ENCODE measurements at places on chromosomes 7 and 10.

DNA sequence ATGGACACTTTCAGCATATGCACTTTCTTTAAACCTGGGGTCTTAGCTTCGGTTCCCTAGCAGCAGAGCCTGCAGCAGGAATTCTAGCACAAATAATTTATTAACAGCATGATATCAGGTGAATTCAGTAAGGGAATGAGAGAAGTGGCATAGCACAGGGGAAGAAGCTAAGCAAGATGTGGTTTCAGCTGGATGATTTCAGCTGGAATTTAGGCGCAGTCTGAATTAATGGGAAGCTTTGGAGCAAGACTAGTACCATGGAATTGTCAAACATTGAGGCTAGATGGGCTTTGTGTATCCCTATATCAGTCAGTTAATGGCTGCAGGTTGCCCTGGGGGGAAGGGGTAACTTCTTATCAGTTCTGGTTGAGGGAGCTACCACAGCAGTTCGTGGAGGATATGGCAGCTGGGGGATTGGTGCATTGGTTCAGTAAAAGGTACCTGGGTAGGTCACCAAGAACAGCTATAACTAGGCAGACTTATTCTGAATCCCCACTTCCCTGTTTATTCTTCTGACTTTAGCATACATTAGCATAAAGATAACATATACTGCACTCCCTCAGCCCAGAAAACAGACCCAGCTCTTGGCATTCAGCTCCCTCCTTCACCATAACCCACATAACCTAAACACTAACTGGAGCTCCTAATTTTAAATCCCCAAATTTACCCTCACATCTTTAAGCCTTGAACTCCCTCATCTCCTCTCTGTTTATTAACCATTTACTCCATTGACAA lies 46.8 kb upstream of the NAMPT start:
- no peak for DNase-seq

DNA sequence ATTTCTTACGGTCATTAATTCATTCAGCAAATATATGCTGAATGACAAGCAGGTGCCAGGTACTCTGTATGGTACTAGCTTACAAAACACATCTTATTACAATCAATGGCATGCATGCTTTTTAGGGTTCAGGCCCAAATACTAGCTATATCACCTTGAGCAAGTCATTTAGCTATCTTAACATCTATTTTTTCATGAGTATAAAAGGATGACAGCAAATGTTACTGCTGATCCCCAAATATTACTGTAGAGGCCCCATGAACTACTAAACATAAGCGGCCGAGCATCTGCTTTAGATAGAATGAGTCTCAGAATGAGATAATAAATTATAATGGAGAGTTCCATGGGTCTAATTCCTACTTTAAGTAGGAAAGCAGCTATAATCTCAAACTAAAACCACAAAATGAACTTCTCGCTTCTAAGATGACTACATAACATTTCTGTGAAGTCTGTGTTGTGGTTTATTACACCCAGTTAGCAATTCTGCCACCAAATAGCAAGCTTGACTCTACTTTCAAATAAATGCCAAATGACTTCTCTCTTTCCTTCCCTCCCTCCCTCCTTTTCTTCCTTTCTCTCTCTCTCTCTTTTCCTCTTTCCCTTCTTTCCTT lies 113.7 kb upstream of the LRRN3 start:
- no peak for DNase-seq

- no peak for DNase-seq
Measured at GRCh38 chr10:81696609-81697388, 178.2 kb upstream of the NRG3 start.

GRCh38 chr10:35711615-35712411 lies 69.7 kb upstream of the FZD8 start:
- no peak for DNase-seq

DNA sequence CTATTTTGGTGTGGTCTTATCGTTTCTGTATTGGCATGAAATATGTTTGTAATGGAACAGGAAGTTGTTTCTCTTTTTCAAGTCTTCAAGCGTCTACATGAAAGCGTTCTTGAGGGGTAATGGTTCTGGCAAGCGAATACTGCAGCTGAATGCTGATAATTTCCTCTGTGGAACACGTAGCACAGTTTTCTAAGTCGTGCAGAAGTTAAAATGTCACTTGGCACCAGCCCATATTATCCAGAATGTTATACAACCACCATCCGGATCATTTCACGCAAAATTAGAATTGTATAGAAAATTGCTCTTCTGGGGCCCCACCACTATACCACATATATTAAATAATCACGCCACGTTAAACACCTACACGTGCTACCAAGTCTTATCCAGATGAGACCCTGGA lies 354.3 kb downstream of the CALN1 start:
- DNase-seq, result no peak

DNA sequence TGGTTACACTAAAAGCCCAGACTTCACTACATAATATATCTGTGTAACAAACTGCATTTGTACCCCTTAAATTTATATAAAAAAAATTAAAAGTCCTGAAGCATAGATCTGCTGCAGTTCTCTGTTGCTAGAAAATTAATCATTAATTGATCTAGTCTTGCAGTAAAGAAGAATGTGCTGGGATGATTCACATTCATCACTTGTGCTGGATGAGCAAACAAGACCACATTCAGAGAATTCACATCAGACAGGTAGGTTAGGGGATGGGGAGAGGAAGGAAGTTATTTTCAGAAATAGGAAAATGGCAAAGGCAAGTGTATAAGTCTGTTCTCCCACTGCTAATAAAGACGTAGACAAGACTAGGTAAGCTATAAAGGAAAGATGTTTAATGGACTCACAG lies 1019.0 kb downstream of the KCNMA1 start:
- no peak for DNase-seq

DNA sequence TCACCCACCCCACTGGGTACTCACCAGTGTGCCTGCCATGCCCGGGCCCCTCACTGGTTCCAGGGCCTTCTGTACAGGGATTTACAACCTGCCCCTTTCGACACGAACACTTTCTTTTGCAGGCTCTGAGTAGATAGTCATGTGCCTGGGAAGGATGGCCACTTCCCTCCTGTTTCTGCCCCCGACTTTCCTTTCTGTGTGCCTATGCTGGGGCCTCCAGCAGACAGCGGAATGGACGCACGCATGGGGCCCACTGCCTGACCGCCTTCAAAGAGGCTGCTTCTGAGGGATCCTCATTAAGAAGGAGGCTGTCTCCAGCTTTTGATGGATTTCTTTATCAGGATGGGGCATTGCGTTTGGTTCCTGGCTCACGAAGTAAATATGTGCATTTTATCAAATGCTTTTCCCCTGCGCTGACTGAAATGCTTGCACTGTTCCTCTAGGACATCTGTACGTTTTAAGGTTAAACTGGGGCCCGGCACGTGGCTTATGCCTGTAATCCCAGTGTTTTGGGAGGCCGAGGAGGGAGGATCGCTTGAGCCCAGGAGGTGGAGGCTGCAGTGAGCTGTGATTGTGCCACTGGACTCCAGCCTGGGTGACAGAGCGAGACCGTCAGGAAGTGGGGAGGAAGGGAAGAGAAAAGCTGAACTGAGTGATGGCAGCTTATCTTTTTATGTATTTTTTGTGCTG lies 29.4 kb upstream of the NKX6-2 start:
- no peak for DNase-seq

- no peak for DNase-seq
Measured at GRCh38 chr10:19488592-19489280, 327.5 kb upstream of the PLXDC2 start.

DNA sequence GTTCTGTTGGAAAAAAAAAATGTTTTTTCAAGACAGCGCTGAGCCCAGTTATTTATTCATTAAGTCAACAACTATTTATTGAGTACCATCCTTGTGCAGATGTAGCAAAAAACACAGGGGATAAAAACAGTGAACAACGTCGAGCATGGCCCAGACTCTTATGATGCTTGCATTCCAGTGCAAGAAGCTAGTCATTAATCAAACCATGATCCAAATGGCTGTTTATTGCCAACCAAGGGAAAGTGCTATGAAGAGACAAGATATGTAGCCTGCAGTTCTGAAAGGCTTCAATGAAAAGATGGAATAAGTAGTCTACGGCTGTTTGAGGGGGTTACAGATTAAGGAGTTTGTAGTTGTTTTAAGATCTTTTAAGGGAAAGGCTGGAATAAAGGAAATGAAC lies 262.3 kb downstream of the NEBL start:
- DNase-seq, result no peak

GRCh38 chr7:20282959-20283358 lies 47.7 kb upstream of the ITGB8 start:
- DNase-seq, result no peak

GRCh38 chr10:112698818-112699164 lies 251.3 kb upstream of the TCF7L2 start:
- DNase-seq, result no peak
